ENCODE measurements at places on chromosomes 1 and 21.
A peak's percentile ranks its signal among the peaks of the same experiment; 100 is the strongest.

DNA sequence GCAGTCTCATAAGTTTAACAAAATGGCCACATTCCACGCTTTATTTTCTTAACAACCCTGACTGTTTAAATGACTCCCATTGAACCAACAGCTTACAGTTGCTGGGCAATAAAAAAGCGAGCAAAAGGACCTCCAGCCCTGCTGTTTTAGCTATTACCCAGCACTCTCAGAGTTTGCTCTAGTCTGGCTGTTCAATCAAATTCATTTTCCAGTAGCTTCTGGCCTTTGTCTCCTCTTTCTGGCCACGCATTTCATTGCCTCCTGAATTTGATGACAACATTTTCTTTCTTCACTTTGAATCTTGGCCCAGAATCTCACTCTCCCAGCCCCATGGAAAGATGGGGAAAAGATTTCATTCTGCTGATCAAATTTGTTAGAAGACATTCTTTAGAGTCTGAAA is 44.1 kb upstream of the DOCK7 start:
- no peak for DNase-seq

DNA sequence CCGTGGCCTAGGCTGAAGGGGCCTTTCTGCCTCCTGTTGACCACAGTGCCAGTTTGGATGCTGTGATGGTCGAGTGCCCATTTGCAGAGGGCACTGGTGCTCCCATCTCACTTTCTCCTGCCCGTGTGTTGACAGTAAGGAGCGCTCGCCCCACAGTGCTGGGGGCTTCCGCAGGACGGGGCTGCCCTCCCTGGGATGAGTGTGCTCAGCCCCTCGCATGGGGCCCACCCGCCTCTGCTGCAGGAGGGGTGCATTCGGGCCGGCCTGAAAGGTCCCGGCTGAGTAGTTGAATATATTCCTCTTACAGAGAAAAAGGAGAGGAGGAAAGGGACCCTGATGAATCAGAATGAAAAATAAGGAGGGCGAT is 37.3 kb downstream of the NTPCR start:
- DNase-seq, result no peak

GRCh38 chr1:243713470-243714186 is 136.4 kb downstream of the AKT3 start:
- DNase-seq, result no peak

GRCh38 chr1:96290801-96291200 is 430.8 kb upstream of the PTBP2 start:
- DNase-seq, result no peak

- DNase-seq, result no peak
Measured at GRCh38 chr1:245310571-245311531, 156.1 kb downstream of the KIF26B start.

- no peak for DNase-seq
Measured at GRCh38 chr1:206782448-206782847, 10.2 kb upstream of the IL10 start.

DNA sequence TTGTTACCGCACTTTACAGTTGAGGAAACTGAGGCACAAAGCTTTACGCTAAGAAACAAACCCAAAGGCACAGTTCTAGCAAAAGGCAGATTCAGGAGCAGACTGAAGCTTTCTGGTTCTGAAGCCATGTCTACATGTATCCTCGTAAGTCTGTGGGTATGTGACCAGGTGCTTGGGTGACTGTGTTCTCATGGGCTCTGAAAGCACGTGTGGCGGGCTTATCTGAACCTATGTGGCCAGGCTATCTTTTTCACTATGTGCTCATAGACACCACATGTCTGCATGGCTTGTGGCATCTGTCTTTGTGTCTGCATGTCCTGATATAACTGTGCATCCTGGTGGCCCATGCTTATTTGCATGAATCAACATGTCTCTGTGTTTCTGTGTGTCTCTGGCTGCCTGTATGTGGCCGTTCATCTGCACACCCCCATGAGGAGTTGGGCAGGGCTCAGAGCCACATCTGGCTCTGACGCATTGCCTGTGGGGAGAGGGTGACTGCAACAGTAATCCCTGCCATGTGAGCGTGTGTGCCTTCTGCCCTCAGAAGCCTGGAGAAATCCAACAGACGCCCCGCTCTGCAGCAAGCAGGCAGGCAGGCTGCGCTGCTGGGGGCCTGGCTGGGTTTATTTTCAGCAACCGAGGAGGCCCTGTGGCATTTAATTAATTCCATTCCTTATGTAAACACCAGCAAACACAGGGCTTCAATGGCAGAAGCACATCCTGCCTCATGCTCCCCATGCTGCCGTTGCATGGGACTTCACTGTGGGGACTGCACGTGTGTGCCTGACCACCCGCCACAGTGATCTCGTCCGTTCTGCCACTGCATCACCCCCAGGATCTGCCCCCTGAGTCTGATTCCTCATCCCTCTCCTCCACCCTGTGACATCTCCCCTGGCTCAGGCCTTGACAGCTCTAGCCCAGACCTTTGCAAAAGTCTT is 115.4 kb downstream of the TRABD2B start:
- no peak for DNase-seq

DNA sequence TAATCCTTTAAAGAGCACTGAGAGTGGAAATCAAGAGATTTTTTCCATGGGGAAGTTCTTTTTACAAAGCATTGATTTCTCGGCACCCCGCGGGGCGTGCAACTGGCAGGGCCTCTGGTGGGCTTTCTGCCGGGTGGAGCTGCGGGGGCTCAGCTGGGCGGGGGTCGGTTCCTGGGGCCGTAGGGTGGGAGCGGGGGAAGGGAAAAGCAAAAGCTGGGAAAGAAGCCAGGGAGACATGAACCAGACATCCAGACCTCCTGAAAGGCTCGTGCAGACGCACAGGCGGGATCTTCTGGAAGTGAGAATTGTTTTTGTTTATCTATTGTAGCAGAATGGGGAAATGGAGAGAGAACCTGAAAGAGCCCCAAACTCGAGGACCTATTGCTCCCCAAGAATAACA is 235.2 kb downstream of the FAM72C start:
- no peak for DNase-seq

DNA sequence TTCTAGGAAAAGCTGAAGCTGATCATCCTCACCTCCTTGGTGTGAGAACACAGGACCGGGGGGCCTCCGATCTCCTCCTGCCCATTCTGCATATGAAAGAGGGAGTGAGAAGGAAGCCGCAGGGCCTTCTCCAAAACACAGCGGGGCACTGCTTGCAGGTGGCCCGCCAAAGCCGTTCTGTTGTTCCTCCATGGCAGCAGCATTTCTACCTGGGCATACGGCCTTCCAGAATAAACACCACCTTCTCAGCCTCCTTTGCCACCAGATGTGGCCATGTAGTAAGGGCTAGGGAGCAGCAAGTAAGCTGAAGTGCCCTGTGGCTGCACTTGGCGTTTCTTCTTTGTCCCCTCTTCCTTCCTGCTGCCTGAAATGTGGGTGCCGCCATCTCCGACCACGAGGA is 214.9 kb downstream of the TOMM20 start:
- DNase-seq, result no peak

- no peak for DNase-seq
Measured at GRCh38 chr1:209095627-209096595, 487.6 kb upstream of the CAMK1G start.

DNA sequence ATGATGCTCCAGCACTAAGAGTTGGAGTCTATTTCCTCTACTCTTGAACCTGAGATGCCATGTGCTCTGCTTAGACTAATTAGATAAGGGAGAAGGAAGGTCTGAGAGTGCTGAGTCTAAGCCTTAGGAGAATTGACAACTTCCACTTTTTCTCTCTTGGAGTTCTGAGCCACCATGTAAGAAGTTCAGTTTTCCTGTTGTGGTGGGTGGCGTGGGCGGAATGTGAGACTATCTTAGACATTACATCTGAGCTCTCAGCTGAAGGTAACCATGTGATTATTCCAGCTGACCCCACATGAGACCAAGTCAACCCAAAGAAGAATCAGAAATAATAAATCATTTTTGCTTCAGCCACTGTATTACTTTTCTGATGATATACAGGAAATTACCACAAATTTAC is 404.5 kb upstream of the LRRC7 start:
- DNase-seq, result no peak

GRCh38 chr1:116346943-116347673 is 25.9 kb upstream of the ATP1A1 start:
- DNase-seq, result no peak

DNA sequence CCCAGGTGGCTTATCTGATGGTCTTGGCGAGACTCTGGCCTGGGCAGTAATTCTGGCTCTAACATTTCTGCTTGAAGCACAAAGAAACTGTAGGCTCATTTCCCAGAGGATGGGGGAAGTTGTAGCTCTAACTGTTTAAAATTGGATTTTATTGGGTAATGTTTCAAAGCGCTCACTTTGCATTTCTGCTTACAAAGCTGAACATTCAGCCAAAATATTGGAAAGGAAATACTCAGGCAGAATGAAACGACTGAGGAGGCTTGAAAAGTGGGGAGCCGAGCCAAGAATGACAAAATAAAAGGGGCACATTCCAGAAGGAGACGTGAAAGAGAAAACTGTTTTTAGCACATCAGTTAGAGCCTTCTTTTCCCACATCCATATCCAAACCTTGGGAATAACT is 202.6 kb downstream of the GRIK1 start:
- DNase-seq, result no peak

- DNase-seq, result no peak
Measured at GRCh38 chr1:197313713-197314112, 45.7 kb downstream of the CRB1 start.

DNA sequence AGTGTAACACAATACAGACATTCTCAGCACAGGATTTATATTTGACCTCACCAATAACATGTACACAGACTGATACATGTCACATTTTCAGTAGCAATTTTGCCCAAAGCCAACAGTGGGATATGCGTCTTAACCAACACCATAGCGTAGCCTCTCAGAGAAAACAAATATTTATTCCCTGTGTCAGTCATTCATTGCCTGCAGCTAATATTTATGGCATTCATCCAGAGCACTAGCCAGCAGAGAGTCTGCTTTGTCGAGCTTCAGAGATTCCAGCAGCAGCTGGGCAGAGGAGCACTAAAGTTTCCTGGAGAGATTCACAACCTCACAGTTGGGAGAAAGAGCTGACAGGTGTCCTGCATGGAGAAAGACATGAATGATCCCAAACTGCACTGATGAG is 400.7 kb upstream of the DAB1 start:
- no peak for DNase-seq

- no peak for DNase-seq
Measured at GRCh38 chr21:45430521-45431501, 25.8 kb downstream of the COL18A1 start.

DNA sequence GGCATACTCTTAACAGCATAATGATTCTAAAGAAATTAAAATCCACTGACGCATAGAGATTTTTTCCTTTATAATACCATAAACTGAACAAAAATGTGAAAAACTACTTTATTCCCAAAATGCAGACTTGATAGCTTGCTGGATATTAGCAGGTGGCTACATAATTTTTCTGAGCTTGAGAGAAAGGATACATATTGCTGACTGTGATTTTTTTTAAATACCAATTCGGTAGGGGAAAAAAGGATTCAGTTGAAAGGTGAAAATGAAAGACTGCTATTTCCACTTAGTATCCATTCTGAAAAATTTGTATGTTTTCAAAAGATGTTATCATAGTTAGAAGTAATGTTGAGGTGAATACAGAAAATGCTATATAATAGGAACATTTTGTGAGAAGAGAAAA is 90.0 kb upstream of the MAP1LC3C start:
- DNase-seq, result no peak

- DNase-seq, result no peak
Measured at GRCh38 chr1:100791586-100791985, 72.0 kb downstream of the VCAM1 start.

DNA sequence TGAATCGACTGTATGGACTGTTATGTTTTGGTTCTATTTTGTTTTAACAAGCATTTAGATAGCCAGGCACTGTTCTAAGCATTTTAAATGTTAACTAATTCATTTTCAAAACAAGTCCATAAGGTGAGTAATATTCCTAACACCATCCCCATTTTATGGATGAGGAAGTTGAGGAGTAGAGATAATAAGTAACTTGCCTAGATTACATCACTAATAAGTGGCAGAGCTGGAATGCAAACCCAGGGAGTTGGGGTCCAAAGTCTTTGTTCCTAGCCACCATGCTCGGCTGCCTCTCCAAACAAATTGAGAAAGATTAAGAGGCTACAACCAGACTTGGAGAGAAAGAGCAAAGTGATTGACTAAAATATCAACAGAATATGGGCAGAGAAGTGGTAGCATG is 12.6 kb upstream of the LEPR start:
- no peak for DNase-seq

DNA sequence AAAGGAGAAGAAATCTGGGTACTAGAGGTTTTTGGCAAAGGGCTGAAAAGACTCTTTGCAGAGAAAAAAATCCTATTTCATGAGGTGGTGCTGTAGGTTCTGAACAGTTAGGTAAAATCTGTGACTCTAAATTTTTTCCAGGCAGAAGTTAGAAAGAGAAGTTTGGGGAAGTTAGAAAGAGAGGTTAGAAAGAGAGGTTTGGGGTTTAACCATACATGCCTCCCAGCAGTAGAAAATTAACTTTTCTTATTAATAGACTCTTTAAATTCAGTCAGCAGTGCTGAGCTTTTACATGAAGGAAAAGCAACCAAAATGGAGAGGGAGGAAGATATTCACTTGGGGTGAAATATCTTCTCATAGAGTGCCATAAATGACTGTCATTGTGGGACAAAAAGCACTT is 12.2 kb downstream of the AMY1C start:
- DNase-seq, result no peak

GRCh38 chr1:192066202-192066601 is 92.1 kb upstream of the RGS18 start:
- DNase-seq, result no peak

DNA sequence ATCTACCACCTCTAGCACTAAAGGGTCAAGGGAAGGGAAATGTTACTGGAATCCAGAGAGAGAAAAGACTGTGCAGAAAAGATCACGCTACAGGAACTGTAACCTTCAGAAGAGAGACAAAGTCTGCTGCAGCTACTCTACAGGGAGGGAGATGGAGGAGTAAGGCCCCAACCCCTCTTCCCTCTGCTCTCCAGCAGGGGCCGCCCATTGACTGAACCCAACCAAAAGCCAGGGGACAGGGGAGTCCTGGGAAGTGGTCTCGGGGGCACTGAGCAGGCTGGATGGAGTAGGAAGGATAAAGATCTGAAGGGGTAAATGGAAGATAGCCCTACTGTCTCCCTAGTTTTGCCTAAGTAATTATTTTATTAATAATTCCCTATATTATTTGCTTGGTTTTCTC is 72.8 kb upstream of the NR5A2 start:
- DNase-seq, result peak; percentile 43

GRCh38 chr1:83827741-83828140 is 171.2 kb downstream of the TTLL7 start:
- no peak for DNase-seq

DNA sequence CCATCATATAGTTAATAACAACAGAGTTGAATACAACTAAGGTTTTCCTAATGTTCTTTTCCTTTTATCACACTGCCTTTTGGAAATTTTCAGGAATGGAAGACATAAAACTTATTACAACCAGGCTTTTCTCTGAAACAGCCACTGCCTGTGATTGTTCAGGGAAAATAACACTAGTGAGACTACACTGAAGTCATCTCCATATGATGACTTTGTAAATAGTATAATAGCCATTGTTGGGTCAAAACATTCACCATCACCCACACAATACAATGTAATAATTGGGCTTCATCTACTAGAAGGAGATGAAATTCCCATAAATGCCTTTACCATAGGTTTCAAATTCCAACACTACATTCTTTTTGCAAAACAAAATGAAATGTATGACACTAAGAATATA is 5.0 kb downstream of the TESK2 start:
- no peak for DNase-seq

Measured in iPS DF 6.9 (cell line).